Activated T-helper 2 cell treated with anti-CD3 and anti-CD28 coated beads, Interferon-gamma antibody, Interleukin-2, Interleukin-4, amounts not matched to agents 10 μg/mL and 5 μg/mL and 100 μg/mL, durations not matched to agents 14 hours and 24 hours and 36 hours (primary cell): ENCODE measurements at places on chromosomes 12 and 14. TPM values are rescaled to one million over a fixed set of nuclear protein-coding genes. Genes with fewer than 3 reads are reported as not detected.

DNA sequence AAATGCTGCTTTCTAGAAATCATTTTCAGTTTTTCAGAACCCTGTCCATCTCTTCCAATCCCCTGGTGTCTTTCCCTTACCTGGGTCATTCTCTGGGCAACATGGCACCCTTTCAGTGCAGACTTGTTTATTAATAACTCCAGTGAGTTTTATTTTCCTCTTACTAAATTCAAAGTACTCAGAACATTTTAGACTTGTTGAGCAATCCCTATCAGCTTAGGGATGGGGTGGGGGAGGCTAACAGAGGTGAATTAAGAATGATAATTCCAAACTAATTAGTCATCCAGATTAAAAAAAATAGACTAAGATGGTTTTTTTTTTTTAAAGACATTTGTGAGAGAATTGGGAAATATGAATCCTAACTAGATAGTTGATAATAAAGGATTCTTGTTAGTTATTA lies 10.7 kb downstream of the GPRC5A start:
- DNase-seq: no peak

DNA sequence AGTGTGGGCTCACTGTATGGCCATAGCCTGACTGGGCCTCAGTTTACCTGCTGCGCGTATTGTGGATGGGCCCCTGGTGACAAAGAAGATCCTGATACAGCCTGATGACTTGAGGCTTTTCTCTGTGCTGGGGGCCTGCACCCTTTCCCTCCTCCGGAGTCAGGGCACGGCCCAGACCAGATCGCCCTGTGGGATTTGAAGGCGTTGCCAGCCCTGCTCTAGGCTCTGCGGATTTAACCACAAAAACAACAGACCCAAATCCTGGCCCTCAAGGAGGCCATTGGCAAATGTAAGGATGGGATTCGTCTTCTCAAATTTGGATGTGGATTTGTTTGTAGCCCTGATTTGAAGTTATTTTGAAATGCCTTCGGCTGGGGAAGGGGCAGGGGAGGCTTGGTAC lies 195.8 kb downstream of the TSPAN9 start:
- no peak for DNase-seq

The NUAK1 gene
- 0.02 and 0.11 TPM in 2 replicates for total RNA-seq

DNA sequence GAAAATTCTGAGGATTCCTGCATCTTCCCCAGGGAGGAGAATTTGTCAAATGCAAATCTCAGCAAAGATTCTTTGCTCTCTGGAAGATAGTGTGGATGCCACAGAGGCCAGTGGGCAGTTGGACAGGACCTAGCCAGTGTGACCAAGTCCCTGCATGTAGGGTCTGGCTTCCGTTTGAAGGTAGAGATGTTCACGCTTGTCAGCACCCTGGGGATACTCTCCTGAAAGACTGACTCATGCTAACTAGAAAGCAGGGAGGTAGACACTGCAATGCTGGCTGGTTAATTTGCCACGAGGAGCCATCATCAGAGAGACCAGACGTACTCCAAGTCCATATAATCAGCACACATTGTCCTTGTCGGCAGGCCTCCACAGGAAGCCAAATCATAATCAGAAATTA lies 130.1 kb downstream of the SAMD4A start:
- no peak for DNase-seq

The EEF1AKMT3 gene
- total RNA-seq: 5.1 and 5.8 TPM in 2 replicates
